Thoracic aorta (tissue), 2 donors: ENCODE measurements at places on chromosomes 1 and 21. TPM values are rescaled to one million over a fixed set of nuclear protein-coding genes. Genes with fewer than 3 reads are reported as not detected.

SLC30A2 gene
- total RNA-seq: not detected

- no peak overlapping the region for H3K27ac ChIP-seq
- H3K27me3 ChIP-seq: no peaks in the 10 kb centered on the region
- no peaks in the 10 kb centered on the region for H3K36me3 ChIP-seq
- H3K4me3 ChIP-seq: no peak overlapping the region
These were observed 9.5 kb upstream of the PADI3 start for GRCh38 chr1:17239420-17239819.

DNA sequence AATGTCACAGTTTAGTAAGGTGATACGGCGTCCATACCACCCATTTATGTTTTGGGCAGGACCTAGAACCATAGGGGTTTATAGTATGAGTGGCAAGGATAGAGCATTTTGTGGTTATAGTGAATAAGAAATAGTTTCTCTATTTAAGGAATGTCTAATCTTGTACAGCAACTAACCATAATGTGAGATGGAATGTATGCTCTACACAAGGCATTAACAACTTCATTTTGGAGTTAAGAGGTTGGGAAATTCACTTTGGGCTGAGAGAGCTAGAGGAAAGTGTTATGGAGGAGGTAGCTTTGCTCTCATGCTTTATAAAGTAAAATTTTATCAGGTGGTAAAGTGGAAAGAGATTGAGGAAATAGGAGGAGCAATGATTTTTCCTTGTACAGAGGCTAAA is 3.0 kb upstream of the MCL1 start:
- no peak overlapping the region for H3K27ac ChIP-seq
- H3K4me1 ChIP-seq: peaks cover 6% of the 10 kb centered on the region
- H3K4me3 ChIP-seq: no peak overlapping the region

DNA sequence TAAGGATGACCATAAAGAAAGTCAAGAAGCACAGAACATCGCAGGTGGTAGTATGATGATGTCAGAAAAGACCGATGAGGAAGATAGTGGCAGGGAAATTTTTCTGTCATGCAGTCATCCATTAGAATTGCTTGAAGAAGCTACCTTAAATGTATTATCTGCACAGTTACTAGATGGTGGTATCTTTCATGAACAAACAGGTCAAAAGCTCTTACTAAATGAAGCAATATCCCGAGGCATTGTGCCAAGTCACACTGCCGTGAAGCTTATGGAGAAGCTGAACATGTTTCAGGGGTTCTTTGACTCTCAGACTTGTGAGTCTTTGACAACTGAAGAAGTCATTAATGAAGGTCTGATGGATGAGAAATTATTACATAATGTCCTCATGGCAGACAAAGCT is 128.8 kb downstream of the MACF1 start:
- DNase-seq: no peak
- no peaks in the 10 kb centered on the region for H3K27me3 ChIP-seq
- peaks cover 27% of the 10 kb centered on the region for H3K36me3 ChIP-seq
- H3K4me3 ChIP-seq: no peak overlapping the region
- no peak overlapping the region for H3K27ac ChIP-seq
- peaks cover 17% of the 10 kb centered on the region for H3K4me1 ChIP-seq

DNA sequence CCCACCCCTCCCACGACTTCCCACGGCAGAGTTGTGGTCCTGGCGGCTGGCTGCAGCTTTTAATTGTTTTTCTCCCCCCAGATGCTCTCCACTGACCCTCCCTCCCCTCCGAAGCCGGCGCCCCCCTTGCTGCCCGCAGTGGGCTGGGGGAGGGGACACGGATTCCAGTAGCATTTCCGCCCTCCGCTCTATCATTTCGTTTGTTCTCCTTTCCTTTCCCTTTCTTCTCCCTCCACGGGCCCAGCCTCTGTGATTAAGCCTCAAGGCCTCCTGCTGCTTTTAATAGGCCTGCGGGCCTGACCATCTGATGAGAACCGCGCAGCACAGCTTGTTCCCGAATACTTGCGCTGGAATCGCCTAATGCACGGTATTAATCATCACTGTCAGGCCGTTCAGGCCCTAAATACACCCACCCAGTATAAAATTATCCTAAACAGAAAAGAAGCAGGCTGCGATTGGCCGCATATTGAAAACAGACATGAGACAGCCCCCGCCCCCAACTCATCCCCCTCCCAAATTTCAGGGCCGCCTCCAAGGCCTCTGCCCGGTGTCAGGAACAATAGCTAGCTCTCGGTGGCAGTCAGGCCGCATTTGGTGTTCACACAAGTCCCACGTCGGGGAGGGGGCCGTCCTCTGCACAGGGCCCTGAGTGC is 102.0 kb upstream of the ARHGEF16 start:
- H3K4me3 ChIP-seq: peak overlapping the region; percentile 58
- H3K27ac ChIP-seq: peak overlapping the region; percentile 100
- H3K4me1 ChIP-seq: peaks cover 83% of the 10 kb centered on the region
- H3K36me3 ChIP-seq: no peaks in the 10 kb centered on the region

- H3K4me1 ChIP-seq: peaks cover 5% of the 10 kb centered on the region
- H3K27me3 ChIP-seq: no peaks in the 10 kb centered on the region
- DNase-seq: peak; percentile 38
- peak overlapping the region; percentile 39 for H3K4me3 ChIP-seq
- no peaks in the 10 kb centered on the region for H3K36me3 ChIP-seq
- no peak overlapping the region for H3K27ac ChIP-seq
These were observed 11.0 kb upstream of the TNFRSF8 start for GRCh38 chr1:12052008-12052573.

- peak overlapping the region; percentile 72 for H3K4me3 ChIP-seq
- no peak overlapping the region for H3K27ac ChIP-seq
- no peak for DNase-seq
- peaks cover 6% of the 10 kb centered on the region for H3K4me1 ChIP-seq
These were observed 1.2 kb downstream of the WNT4 start for GRCh38 chr1:22141554-22142314.

GRCh38 chr1:152168535-152168868 is 9.5 kb upstream of the RPTN start:
- no peak for DNase-seq
- no peak overlapping the region for H3K4me3 ChIP-seq
- H3K4me1 ChIP-seq: peaks cover 11% of the 10 kb centered on the region
- H3K27me3 ChIP-seq: no peaks in the 10 kb centered on the region
- no peaks in the 10 kb centered on the region for H3K36me3 ChIP-seq
- H3K27ac ChIP-seq: no peak overlapping the region

DNA sequence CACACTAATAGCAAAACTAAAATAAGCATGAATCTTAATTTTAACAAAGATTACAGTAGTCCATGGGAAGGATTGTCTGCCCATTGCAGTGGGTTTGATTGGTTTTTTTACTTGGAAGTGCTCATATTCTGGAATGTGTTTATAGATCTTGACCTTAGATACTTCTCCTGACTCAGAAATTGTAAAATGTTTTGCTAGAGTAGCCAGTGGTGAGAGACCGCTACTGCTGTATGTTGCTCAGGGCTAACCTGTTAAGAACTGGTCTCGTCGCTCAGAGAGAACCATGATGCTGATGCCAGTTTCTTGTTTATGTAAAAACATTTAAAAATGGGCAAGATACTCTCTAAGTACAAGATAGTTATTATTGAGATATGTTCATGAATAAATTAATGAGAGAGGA is 99.9 kb downstream of the ROR1 start:
- H3K4me3 ChIP-seq: no peak overlapping the region
- no peaks in the 10 kb centered on the region for H3K36me3 ChIP-seq
- H3K27ac ChIP-seq: peak overlapping the region; percentile 2
- no peaks in the 10 kb centered on the region for H3K27me3 ChIP-seq
- peaks cover 23% of the 10 kb centered on the region for H3K4me1 ChIP-seq

- no peak overlapping the region for H3K27ac ChIP-seq
- no peak overlapping the region for H3K4me3 ChIP-seq
- H3K4me1 ChIP-seq: no peaks in the 10 kb centered on the region
- H3K27me3 ChIP-seq: no peaks in the 10 kb centered on the region
These were observed 20.2 kb downstream of the IPP start for GRCh38 chr1:45730075-45730779.

DNA sequence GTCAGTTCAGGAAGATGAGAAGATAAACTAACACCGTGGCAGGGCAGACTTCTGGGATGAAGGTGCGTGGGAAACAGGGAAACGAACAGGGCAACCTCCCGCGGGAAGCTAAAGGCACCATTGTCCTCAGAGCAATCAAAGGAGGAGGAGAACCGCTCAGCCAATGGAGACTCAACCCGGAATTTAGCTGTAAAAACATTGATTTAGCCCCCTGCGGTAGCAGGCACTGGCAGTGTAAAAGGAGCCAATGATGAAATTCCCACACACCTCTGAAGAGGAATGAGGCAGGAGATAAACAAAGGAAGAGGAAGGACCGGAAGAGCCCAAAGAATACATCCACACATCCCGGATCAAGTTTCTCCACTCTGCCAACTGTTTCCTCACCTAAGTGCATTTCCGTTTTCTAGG is 19.5 kb downstream of the HLCS start:
- DNase-seq: no peak
- H3K4me1 ChIP-seq: no peaks in the 10 kb centered on the region
- H3K4me3 ChIP-seq: no peak overlapping the region

DNA sequence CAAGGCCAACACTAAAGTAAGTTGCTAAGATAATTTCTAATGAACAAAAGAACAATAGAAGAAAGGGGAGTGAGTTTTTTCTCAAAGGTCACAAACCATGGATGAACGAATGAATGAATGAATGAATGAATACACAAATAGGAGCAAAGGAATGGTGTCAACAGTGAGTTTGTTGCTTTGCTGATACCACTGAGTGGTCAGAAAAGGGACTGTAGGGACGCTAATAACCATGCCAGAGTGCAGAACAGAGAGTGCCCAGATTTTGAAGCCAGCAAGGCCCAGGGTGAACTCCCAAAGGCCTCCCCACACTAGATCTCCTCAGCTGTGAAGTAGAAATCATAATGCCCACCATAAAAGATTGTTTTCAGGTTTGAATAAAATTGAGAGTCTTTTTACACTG is 15.9 kb downstream of the CD58 start:
- no peak for DNase-seq
- H3K4me1 ChIP-seq: peaks cover 20% of the 10 kb centered on the region
- no peaks in the 10 kb centered on the region for H3K27me3 ChIP-seq
- no peak overlapping the region for H3K27ac ChIP-seq

- H3K27me3 ChIP-seq: no peaks in the 10 kb centered on the region
- no peak overlapping the region for H3K27ac ChIP-seq
- H3K36me3 ChIP-seq: peaks cover 9% of the 10 kb centered on the region
- no peak overlapping the region for H3K4me3 ChIP-seq
These were observed 41.9 kb downstream of the ACP6 start for GRCh38 chr1:147628441-147628840.

- H3K27ac ChIP-seq: no peak overlapping the region
- DNase-seq: no peak
- H3K4me3 ChIP-seq: no peak overlapping the region
- H3K36me3 ChIP-seq: no peaks in the 10 kb centered on the region
These were observed 20.8 kb downstream of the KCNJ15 start for GRCh38 chr21:38277501-38278131.

C1orf105 gene
- total RNA-seq: not detected

- no peak overlapping the region for H3K27ac ChIP-seq
- no peak for DNase-seq
- H3K27me3 ChIP-seq: no peaks in the 10 kb centered on the region
- H3K36me3 ChIP-seq: no peaks in the 10 kb centered on the region
These were observed 34.5 kb downstream of the NUAK2 start for GRCh38 chr1:205287076-205287475.
